Fibroblast of skin of left quadriceps (primary cell): ENCODE measurements at places on chromosomes 7 and 10.

DNA sequence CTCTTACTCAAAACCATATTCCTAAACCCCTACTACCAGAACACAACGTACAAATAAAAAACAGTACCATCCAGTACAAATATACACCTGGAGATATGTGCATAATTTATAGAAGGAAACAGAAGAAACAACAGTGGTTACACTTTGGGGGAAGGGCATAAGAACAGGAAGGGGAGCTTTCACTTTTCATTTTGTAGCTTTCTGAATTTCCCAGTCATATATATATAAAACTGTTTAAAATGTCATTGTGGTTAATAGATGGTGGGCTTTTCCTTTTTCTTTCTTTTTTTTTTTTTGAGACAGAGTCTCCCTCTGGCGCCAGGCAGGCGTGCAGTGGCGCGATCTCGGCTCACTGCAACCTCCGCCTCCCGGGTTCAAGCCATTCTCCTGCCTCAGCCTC, 47.2 kb downstream of the MALSU1 start:
- DNase-seq: no peak

- no peak for DNase-seq
Measured at GRCh38 chr7:108404509-108405420, 51.5 kb downstream of the NRCAM start.

- no peak for DNase-seq
Measured at GRCh38 chr7:4052130-4052529, 630.0 kb upstream of the FOXK1 start.

DNA sequence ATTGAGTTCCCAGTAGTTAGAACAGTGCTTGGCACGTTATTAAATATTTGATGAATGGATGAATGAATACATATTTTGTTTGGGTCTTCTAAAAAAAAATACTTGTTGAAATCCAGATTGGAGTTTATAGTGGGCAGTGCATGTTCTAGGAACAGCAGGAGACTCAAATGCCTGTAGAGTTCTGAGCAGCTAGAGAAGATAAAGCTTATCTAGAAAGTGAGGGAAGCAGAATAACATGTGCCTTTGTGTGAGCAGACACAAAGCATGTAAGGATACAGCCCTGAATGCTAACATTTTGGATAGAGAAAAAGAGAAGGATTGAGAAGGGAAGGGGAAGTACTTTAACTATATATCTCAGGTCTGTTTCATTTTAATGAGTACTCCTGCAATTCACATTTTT, 71.9 kb downstream of the SRI start:
- no peak for DNase-seq

DNA sequence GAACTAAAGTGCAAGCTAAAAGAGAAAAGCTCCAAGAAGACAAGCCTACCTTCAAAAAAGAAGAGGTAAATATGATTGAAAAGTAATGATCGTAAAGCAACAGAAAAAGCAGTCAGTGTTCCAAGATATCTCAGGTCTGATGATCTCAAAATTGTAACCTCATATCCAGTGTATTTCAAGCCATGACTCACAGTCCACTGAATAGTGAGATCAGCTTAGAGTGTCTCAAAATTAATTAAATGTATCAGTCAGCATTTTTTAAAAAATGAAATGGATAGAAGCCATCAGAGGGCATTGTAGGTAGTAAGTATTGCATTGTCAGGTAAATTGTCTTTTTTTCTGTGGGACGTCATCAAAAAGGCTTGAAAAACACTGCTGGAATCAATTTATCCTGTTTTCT, 50.6 kb upstream of the AGBL3 start:
- DNase-seq: no peak

GRCh38 chr10:123909426-123909825, 17.8 kb upstream of the CPXM2 start:
- DNase-seq: peak; percentile 58

DNA sequence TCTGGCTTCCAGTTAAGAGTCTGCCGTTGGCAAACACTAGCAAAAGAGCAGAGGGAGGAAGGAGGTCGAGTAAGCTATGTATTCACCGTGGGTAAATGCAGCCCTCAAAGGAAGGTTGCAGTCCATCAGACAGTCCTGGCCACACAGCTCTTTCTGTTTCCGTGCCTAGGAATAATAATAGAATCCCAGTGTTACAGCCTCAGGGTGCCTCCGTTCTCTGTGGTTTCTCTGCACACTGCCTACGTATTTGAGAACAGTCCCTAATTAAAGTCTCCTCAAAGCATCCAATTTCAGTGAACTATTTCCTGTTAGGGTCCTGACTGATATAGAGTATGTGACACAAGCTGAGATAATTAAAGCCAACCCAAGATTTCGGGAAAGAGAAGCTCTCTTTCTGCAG, 176.7 kb downstream of the GPAM start:
- DNase-seq: no peak

DNA sequence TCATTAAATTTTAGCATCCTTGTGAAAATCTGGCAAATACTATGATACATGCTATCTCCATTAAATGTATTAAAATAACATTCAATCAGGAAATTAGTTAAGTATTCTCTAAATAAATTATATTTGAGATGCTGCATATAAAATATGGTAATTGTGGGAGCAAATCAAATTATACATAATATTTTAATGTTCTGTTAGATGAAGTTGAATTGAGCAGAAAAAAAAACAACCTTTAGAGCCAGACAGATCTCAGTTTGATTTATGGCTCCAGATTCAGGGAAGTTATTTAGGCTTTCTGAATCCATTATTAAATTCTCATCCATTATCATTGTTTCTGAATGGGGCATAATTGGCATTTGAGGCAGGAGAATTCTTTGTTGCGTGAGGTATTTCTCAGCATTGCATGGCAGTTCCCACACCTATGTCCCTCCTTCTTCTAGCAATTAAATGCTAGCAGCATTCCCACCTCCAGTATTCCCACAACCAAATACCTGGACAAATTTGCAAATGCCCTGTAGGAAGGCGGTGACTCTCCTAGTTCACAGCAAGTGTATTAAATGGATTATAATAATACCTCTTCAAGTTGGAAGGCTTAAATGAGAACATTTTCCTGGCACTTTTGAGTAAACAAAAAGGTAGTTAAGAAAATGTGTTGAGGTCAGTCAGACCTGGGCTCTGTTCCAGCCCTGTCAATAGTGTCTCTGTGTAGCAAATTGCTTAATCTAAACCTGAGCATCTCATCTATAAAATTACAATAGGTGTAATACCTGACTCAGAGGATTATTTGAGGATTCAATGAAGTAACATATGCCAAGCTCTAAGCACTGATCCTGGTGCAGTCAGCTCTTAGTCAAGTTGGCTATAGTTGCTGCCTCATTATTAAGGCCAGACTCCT, 108.9 kb downstream of the RNLS start:
- no peak for DNase-seq

- DNase-seq: no peak
Measured at GRCh38 chr10:62724465-62724864, 80.1 kb upstream of the ADO start.

- no peak for DNase-seq
Measured at GRCh38 chr10:122267849-122268737, 3.0 kb upstream of the BTBD16 start.

DNA sequence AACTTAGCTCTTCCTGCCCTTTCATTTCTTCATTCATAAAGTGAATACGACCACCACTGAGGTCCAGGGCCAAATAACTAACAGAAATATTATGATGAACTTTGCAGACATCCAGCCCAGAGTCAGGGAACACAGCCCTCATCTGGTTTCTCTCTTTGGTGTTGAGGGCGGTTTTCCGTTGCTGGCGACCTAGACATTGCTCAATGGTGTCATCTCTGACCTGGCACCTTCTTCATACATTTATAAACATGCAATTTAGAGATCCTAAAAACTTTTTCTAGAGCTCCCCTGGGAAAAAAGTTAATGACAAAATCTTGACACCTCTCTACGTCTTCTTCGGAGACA, 324 bp upstream of the TET1 start:
- no peak for DNase-seq

DNA sequence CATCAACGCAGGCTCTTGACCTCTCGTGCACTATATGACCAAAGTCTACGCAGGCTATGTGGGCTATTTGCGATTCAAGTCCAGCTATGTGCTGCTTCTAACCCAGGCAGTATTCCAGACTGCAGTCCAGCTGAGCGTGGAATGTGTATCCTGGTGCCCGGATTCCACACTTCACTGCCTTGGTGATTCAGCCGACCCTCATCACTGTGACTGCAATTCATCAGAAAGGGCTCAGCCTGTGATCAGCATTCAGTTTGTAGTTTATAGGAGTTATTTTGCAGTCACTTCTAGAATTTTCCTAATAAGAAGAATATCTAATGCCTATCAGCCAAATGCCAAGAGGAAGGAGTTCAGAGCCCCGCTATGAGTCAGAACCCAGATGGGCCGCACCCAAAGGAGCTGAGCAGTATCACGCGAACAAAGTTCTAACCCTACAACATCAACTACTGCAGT, 119.8 kb upstream of the LANCL2 start:
- peak; percentile 29 for DNase-seq

DNA sequence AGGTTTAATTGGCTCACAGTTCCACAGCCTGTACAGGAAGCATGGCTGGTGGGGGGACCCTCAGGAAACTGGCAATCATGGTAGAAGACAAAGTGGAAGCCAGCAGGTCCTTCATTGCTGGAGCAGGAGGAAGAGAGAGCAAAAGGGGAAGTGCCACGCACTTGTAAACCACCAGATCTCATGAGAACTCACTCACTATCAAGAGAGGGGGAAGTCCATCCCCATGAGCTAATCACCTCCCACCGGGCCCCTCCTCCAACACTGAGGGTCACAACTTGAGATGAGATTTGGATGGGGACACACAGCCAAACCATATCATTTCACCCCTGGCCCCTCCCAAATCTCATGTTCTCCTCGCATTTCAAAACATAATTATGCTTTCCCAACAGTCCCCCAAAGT, 171.9 kb upstream of the CACNA2D1 start:
- no peak for DNase-seq

DNA sequence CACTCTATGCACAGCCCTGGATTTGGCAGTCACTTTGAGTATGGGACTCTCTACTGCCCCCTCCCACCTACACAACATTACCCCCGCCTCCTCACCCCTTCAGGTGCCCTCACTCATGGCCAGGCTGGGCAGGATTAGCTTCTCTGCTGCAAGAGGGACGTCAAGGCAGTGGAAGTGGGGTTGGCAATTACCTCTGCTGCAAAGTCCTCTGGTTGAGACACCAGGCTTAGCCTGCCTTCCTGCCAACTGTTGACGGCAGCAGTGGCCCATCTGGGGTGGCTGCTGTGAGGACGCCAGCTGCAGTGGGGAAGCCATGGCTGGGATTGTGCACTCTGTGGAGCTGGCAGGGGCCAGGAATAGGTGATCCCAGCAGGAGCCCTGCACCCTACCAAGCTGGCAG, 26.7 kb downstream of the SVIL start:
- no peak for DNase-seq

DNA sequence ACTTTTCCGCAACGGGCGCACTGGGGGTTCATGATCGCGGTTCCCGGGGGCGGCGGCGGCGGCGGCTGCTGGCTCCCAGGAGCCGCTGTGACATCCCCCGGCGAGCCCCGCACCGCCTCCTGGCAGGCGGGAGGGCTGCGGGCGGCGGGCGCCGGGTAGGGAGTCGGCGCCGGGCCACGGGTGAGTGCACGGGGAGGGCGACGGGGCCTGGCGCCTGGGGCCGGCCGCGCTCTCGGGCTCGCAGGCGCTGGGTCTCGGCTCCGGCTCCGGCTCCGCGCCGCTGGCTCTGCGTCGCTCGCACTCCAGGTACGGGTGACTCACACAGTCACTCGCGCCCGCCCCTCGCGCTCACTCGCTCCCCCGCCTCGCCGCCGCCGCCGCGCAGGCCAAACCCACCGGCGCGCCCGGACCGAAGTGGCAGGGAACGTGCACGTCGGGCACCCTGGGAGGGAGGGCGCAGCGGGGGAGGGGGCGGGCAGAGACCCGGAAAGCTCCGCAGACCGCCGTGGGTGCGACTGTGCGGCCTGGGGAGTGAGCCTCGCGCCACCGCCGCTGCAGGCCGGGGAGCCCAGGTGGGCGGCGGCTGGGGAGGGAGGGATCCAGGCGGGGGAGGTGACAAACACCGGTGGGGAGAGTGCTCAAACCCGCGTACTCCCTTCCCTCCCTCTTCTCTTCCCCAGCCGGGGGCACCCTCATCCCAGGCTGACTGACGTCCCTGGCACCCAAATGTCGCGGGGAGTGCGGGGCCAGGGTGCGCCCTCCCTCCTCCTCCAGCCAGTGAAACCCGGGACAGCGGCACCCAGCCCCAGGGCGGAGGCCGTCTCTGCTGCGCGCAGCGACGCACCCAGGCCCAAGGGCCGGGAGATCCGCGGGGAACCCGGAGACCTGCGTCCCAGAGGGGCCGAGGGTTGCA, 276.9 kb upstream of the NEBL start:
- no peak for DNase-seq

- DNase-seq: peak; percentile 84
Measured at GRCh38 chr10:110076559-110077318, 69.0 kb downstream of the ADD3 start.

DNA sequence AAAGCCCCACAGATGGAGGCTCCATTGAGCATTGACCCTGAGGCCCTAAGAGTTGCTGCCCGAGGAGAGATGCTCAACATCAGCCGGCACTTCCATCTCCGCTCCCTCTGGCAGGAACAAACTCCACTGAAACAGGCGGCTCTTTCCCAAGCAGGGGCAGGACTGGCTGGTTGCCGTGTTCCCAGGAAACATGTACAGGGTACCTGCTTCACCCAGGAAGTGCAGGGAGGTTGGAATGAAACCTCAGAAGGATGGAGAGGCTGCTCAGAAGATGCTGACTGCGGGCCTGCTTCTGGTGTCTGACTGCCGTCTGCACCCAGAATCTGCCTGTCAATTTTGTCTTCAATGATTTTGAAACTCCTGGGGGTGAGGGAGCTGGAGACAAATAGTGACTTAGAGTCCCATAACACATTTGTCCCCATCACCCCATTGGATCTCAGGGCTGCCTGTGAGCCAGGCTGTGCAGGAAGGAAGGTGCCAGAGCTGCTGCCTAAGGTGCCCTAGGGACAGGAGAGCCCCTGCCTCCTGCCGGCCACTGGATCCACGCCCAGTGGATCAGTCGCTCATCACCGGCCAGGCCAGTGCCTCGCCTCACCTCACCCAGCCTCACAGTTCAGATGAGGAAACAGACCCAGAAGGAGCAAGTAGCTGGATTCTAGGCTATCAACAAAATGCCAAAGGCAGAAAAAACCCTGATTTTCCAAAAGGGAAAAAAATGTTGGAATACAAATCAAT, 237.3 kb downstream of the PTPRN2 start:
- DNase-seq: no peak

DNA sequence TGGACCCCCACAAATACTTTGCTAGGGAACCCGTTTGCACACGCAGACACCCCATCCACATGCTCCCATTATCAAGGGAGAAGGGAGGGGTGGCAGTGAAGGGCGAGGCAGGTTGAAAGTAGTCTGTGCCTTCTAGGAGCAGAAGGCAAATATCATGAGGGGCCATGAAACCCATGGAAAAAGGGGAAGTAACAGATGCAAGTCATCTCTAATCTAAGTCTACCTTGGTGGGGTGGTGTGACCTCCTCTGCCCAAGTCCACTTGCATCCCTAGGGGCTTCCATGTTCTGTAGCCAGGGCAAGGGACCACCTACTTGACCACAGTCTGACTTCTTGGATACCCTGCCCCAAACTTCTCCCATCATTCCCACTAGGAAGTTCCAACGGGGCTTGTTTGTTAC, 5.5 kb downstream of the GIMAP6 start:
- no peak for DNase-seq
